ENCODE measurements at places on chromosomes 2 and 18. TPM values are rescaled to one million over a fixed set of nuclear protein-coding genes. Genes with fewer than 3 reads are reported as not detected.

The SLC4A5 gene
- 18.3 TPM for total RNA-seq

The SKOR2 gene
- not detected for total RNA-seq

The SPR gene
- total RNA-seq: 72.2 TPM

The SH3BP4 gene
- total RNA-seq: 36.9 TPM

Data from thyroid gland (tissue), 4 donors.